Cortex of kidney (tissue), 1 donor: ENCODE measurements at places on chromosomes 12 and 14.

- DNase-seq = no peak
These were observed 822 bp upstream of the POU6F1 start for GRCh38 chr12:51218607-51219161.

GRCh38 chr12:94699801-94700200 is 49.4 kb upstream of the TMCC3 start:
- no peak for DNase-seq

DNA sequence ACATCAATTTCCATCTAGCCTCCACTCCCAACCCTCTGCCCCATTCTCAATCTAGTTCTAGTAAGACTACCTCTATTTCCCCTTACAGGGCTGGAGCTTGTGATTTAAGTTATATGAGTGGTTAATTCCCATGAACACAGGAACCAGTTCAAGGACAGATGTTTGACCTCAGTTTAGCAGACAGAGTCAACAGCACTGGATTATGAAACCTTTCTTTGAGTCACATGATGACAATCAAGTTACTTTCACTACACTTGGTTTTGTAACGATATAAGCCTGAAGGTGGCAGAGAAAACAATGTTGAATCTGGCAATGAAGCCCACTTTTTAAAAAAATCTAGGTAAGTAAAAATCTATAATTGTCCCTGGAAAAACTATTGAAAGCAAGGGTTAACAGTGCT is 1646.2 kb upstream of the FLRT2 start:
- no peak for DNase-seq

DNA sequence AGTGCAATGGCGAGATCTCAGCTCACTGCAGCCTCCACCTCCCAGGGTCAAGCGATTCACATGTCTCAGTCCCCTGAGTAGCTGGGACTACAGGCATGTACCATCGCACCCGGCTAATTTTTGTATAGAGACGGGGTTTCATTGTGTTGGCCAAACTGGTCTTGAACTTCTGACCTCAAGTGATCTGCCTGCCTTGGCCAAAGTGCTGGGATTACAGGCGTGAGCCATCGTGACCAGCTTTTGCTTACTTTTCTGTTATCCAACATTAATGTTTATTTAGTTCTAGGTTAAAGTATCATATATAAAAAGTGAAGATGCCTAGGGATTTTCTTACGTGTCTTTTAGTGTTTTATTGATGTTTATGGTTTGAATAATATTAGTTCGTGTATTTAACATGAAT is 28.9 kb upstream of the CCT2 start:
- DNase-seq = no peak

DNA sequence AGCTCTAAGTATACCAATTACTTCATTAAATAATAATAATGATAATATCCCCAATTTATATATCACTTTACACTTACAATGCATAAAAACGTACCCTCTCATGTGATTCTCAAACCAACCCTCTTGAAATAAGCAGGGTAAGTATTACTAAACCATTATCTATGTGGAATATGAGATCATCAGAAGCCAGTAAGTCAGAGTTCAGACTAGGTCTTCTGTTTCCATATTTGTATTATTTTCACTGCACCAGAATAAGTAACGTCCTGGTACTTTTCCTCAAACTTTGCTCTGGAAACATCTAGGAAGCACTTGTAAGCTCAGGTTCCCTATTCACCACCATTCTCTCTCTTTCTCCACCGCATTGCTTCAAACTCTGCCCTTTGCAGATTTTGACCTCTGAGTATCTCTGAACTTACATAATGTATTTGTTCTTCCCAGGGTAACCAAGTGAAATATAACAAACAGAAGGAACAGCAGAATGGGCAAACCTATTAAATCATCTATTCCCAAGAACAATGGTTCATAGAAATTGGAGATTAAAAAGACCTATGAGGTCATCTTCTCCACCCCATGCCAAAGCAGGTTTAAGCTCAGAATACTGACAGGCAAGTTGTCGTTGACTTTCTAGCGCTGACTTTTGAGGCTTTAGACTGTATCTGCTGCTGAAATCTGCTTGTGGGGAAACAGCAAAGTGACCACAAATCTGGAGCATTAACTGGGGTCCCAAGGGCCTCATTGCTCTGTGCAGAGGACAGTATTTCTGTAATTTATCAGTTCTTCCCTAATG is 161.3 kb upstream of the FAR2 start:
- no peak for DNase-seq

DNA sequence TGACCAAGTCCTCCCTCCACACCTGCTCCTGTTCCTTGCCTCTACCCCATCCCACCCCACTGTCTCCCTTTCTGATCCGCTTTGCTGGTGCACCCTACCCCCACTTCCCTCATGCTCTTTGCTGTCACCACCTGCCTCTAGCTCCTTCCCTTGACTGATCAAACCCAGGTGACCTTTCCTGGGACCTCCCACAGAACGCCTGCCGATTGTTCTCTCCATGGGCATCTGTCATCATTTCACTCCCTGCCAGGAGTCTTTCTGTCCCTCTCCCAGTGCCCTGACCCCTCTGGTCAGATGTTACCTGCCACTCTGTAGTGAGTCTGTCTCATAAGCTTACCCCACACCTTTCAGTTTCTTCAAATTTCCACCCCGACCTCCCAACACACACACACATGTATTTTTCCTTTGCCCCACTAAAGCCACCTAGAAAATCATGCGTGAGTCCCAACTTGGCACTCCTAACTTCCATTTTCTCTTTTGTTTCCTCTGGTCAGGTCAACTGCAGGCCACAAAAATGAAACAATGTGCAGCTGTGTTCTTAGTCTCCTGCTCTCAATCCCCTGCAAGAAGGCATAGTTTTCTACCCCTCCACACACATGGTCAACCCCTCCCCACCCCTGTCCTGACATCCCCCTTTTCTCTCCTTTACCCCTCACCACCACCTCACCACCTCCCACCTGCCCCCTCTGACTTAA is 229.8 kb downstream of the DPF3 start:
- DNase-seq = no peak

- no peak for DNase-seq
These were observed 674 bp downstream of the VDR start for GRCh38 chr12:47903927-47904712.

- DNase-seq = no peak
These were observed 84.8 kb upstream of the MAP1LC3B2 start for GRCh38 chr12:116474331-116474730.

GRCh38 chr12:3336606-3337311 is 154.2 kb upstream of the PRMT8 start:
- no peak for DNase-seq

- DNase-seq = no peak
These were observed 30.1 kb downstream of the ATG14 start for GRCh38 chr14:55381561-55381960.
